ENCODE measurements at places on chromosomes 3 and 15.

- no peak for DNase-seq
Observed at GRCh38 chr15:99390667-99391066, 139.4 kb downstream of the LRRC28 start.

- DNase-seq, result no peak
Observed at GRCh38 chr15:61639491-61639890, 410.4 kb upstream of the RORA start.

DNA sequence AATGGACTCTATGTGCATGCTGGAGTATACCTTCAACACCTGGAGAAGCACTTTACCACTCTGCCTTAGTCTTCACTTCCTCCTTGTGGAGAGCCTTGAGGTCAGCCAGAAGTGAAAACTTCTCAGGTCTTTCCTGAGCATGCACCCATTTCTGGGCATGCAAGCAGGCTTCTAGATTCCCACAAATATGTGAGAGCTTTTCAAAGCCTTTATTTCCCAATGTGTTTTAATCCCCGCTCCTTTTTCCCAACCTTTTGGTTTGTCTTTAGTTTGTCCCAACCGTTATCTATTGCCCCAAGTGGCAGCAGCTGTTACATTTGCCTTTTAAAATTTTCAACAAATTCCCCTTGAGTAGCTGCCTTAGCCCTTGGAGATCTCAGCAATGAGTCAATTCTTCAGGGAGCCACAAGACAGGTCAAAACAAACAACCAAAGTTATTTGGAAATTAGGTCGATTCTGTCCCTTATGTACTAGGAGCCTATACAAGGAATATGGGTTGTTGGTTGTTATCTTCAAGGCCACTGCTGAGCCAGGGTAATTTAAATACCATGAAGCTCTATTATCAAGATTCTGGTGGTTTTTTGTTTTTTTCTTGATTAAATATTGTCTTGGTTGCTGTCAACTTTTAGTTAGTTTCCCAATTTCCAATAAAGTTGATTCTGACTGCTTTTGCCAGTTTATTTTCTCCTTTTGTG is 44.4 kb downstream of the LSM3 start:
- no peak for DNase-seq

DNA sequence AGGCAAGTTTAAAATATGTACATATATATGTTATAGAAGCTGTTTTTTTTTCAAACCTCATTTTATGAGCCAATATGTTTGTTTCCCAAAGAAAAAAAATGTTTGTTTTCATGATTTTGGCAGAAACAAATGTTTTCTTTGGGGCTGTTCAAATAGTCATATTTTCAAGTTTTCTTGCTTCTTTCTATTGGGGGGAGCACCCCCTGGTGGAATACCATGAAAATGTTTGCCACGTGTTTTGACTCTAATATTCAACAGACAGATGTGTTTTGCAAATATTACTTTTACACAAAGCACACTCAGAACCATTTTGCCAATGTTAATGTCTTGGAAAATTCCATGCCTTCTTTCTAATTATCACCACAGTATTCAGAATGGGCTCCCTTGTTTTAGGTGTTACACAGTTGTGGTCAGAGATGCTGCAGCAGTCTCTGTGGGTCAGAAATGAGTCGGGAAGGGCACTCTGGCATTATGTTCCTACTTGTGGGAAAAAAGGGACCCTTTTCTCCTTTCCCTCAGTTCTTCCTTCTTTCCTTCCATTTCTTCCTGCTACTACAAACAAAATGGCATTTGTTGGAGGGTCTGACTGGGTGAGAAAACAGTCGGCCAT is 817.0 kb downstream of the TUSC7 start:
- no peak for DNase-seq

GRCh38 chr3:184129012-184129411 is 6.1 kb upstream of the EIF2B5 start:
- peak; percentile 30 for DNase-seq

GRCh38 chr3:189108735-189109134 is 63.0 kb upstream of the TPRG1 start:
- DNase-seq, result no peak

- no peak for DNase-seq
Observed at GRCh38 chr3:67647390-67647878, 7.0 kb downstream of the SUCLG2 start.

- peak; percentile 55 for DNase-seq
Observed at GRCh38 chr3:171460725-171461524, 720 bp upstream of the TNIK start.

GRCh38 chr15:40130799-40131502 is 22.3 kb upstream of the BMF start:
- DNase-seq, result no peak

- no peak for DNase-seq
Observed at GRCh38 chr3:29764603-29765254, 483.9 kb downstream of the RBMS3 start.

DNA sequence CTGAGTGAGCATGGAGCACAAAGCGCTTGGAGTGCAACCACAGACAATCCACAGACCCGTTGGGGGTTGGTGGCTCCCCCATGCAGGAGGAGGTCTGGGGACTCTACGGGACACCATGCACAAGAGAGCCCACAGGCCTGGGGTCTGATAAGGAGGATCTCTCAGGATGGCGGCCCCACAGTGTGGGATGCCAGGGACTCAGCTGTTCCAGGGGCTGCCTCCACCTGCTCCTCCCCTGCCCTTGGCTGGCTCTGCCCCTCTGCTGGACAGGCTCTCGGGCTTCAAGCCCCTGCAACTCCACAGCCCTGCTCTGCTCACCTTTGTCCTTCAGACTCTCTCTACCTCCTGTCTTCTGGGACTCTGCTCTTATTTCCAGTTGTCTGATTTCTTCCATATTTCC is 184.5 kb upstream of the CHRNA7 start:
- DNase-seq, result no peak

DNA sequence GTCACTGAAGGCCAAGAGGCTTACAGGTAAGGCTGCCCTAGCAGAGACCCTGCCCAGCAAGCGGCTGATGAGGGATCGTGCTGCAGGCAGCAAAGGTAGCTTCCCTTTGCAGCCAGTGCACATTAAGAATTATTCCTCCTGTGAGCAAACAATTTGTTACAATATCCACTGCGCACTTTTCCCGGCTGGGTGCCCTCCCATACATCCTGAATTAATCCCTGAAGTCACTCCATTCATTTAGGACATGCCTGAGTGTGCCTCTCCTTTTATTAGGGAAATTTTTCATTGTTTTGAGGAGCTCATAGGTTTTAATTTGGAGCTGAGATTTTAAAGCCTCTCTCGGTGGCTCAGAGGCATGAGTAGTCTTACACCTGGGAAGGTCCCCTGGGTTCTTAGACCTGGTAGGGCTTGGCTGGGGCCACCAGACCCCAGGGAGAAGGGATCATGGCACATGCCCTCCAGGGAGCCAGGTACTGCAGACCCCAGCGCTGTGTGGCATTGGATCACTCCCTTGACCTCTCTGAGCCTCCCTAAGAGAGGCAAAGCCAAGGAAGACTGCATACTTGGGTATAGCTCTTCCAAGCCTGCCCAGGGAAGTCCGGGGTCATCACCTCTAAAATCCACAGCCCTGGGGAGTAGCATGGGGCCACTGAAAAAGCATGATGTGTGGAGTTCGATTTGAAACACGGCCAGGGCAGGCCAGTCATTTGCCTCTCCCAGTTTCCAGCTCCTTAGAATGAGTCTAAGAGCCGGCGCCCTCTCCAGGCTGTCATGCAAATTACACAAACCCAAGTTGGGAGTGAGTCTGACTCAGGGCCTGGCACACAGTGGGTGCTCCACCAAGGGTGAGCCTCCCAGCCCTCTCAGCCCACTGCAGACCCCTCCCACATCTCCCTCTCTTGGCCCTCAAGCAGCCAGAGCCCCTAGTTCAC is 151.9 kb upstream of the LINGO1 start:
- DNase-seq, result peak; percentile 63

DNA sequence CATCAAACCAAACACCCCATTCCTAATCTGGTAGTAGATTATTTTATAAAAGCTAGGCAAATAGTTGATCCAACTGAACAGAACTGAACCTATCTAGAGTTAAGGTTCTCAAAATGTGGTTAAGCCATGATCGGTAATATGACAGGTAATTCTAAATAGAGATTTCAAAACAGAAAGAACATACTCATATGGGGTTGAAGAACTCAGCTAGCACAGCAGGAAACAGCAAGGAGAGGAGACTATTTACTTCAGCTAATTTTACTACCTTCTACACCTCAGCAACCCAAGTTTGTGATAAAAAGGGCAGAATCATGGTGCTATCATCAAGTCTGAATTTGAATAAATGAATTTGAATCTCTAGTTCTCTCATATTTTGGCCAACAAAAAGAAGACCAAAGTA is 11.8 kb downstream of the CD47 start:
- no peak for DNase-seq

DNA sequence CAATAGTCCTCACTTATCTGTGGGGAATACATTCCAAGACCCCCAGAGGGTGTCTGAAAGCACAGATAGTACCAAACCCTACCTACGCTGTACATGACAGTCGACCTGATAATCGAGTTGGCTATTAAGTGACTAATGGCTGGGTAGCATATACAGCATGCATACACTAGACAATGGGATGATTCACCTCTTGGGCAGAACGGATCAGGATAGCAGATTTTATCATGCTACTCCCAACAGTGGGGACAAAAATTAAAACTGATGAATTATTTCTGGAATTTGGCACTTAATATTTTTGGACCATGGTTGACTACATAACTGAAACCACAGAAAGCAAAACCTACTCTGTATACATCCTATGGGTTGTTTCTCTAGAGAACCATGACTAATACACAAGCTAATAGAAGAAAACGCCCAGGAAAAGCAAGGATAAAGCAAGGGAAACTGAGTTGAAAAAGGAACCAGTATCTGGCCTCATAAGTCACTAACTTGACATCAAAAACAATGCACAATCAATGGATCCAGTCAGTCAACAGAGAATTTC is 15.5 kb downstream of the ATG3 start:
- DNase-seq, result no peak

DNA sequence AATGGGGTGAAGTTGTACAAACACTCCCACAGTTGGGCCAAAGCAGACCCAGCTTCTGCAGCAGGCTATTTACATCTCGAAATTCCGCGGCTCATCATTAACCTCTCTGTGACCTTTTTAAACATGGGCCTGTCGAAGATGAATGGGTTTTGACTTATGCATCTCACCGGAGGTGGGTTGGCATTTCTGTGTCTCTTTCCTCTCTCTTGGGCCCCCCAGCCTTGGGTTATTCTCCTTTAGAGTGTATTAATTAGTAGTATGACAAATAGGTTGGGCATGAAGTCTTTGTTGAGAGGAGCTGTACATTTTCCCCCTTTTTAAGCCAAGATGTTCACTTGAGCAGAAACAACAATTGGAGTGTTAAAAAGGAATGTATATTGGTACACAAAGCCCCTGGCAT is 9.8 kb downstream of the SMAD6 start:
- no peak for DNase-seq

GRCh38 chr3:168071591-168072322 is 24.0 kb downstream of the GOLIM4 start:
- no peak for DNase-seq

- DNase-seq, result no peak
Observed at GRCh38 chr3:191019855-191020254, 157.4 kb upstream of the GMNC start.

DNA sequence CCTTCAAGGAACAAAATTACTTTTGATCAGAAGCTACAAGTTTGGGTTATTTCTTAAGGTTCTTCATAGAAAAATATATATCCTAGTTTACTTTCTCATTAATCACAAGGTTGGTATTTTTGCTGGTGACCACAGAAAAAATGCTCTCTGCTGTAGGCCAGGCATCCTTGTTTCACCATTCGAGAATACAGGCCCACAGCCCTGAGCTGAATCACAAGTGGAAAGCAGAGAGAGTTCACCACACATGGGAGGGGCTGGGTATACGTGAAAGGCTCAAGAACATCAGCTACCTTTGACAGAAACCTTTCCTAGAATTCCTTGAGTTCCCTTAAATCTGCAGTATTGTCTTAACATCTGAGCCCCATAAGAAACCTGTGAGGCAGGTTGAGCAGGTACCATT is 23.2 kb downstream of the CPEB1 start:
- no peak for DNase-seq

DNA sequence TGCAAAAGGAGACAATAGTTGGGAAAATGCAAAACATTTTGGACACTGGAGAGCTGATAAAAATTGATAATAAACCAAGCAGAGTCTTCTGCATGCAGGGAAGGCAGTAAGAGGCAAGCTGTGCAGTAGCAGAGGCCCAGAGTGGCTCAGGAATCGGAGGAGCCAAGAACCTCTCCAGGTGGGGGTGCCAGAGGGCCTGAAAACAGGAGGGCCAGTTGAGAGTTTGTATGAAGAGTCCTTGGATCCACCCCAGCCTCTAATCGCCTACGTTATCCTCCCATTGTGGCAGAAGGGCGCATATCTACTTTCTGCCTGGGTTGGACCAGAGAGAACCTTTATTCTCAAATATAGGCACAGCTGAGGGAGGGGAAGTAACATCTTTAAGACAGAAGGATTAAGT is 48.9 kb upstream of the RBP1 start:
- DNase-seq, result peak; percentile 6

- no peak for DNase-seq
Observed at GRCh38 chr3:39810647-39811161, 1.3 kb downstream of the MYRIP start.

GRCh38 chr3:23830869-23831484 is 25.2 kb downstream of the UBE2E1 start:
- DNase-seq, result peak; percentile 24

DNA sequence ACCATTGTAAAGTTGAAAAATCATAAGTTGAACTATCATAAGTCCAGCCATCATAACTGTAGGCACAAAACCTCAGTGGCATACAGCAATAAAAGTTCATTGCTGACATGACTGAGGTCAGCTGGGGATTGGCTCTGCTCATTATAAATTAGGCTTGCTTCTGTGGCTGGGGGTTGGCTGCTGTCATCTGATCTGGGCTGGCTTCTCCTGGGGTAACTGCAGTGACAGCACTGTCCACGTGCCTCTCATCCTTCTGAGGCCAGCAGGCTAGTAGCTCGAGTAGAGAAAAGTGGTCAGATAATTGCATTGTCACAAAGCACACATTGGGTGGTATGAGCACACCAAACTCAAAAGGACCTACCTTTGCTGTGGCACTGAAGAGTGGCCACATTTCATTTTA is 31.3 kb downstream of the CMTM7 start:
- DNase-seq, result no peak

DNA sequence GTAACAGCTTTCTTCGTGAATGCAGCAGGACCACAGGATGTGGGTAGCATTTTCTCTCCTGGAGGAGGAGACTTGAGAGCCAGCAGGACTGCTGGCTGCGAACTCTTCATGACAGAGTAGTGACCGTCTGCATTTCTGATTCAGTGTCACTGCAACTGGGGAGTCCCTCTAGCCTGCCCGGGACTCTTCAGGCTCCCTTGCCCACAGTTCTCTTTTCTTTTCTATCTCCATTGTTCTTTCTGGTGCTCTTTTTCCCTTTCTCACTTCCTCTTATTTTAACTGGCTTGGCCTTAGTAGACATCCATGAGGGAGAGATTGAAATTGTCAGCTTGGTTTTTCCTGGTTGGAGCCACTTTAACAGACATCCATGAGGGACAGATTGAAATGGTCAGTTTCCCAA is 49.9 kb upstream of the P2RY1 start:
- no peak for DNase-seq

GRCh38 chr3:119636891-119637611 is 23.3 kb downstream of the POPDC2 start:
- DNase-seq, result no peak

All from activated naive CD4-positive, alpha-beta T cell treated with anti-CD3 and anti-CD28 coated beads for 36 hours (primary cell).